Activated naive CD4-positive, alpha-beta T cell (primary cell): ENCODE measurements at places on chromosomes 5 and 9.

DNA sequence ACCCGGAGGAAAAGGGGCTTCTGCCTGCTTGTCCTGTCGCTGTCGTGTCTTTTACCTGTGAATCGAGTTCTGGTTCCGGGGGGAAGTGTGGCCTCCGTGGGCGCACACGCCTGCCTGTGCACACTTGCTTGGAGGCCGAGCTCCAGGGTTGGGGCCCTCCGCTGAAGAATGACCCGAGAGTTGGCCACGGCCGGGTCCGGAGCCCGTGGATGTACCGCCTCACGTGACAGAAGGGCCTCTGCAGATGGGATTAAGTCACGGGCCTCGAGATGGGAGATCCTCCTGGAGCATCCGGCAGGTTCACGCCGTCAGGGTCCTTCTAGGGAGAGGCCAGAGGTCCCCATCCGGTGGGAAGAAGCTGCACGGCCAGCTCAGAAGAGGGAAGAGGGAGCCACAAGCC lies 81.0 kb downstream of the KCNT1 start:
- no peak for DNase-seq

DNA sequence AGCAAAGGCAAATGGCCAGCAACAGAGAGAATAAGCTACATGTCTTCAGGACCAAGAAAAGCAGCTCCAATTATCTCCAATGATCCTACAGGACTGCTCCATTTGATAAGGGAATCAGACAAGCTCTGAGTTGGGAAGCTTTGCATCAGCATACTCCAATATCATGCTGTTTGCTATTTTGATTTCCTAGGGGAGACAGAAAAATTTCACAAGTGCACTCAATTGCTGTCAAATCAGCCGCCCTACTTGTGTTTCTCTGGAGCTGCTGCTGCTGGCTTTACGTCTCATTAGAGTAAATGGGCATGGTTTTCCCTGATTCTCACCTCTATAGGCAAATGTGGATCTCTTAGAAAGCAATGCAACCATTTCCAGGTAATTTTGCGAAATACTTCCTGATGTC lies 201.7 kb downstream of the PRELID2 start:
- DNase-seq = no peak

DNA sequence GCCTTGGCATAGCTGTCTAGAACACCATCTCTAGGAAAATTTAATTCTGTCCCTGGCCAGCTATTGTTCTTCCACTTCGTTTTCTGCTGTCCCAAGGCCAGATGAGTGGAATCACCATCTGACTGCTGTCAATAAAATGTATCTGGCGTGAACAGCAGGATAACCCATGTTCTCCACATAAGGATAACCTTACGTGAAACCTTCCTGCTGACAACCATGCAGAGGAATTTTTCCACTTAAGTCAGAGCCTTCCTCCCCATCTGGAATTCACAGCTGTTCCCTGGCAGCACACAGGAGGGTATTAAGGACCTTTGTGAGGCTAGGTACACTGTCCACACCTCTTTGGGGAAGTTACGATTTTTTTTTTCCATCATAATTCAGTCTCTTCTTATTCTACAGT lies 28.6 kb downstream of the RNF44 start:
- DNase-seq = no peak

DNA sequence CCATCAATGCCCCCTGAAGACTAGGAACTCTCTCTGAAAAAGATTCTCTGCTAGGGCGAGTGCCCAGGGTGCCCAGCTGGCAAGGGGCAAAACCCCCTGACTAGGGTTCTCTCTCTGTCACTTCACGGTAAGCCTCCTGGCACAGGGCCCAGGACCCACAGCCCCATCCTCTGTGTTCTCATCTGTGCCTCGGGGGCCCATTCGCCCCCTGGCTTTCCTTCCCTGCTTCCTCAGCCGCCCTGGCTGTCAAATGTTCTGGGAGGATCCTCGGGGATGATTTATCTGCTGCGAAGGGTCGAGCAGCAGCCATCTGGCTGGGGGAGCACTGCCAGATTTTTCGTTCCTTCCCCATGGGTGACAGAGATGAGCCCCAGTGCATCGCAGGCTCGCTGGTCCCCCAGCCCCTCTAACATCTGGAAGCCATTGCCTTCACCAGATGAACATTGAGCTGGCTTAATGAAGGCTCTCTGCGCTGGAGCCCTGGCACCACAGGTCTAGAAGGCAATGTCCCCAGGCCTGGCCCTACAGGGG lies 24.2 kb downstream of the HMCN2 start:
- DNase-seq = no peak

GRCh38 chr9:74001382-74001781 lies 495.8 kb upstream of the RORB start:
- no peak for DNase-seq

DNA sequence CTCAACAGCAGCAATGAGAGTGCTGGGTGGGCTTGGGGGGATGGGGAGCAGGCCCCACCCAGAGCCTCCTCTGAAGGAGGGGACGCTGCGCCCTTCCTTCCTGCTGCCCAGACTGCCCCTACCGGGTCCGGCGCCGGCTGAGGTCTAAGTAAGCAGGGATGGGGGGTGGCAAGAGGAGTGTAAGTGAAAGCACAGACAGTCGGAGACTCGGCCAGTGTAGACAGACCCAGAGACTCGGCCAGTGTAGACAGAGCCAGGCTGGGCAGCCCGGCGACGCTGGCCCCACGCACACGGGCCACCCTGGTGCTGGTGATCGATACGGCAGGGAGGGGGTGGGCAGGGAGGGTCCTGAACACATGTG lies 7.4 kb upstream of the ENTPD8 start:
- DNase-seq = no peak

DNA sequence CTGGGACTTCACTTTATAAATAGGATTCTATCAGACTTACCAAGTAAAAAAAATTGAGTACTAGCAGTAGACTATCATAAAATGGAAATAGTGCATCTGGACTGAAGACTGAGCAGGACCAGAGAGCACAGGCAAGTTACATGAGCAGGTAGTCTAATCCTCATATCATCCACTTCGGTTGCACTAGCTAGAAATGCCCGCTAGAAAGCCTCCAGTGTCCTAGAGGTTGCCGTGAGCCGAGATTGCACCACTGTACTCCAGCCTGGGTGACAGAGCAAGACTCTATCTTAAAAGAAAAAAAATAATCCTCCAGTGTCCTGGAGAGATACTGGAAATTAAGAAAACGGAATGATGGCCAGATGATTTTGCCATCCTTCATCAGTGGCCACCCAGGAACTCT lies 20.0 kb downstream of the C5orf47 start:
- DNase-seq = no peak

- DNase-seq = no peak
Observed at GRCh38 chr5:7884491-7885267, 15.7 kb downstream of the MTRR start.

GRCh38 chr5:113215401-113216060 lies 219.3 kb downstream of the TSSK1B start:
- DNase-seq = no peak

DNA sequence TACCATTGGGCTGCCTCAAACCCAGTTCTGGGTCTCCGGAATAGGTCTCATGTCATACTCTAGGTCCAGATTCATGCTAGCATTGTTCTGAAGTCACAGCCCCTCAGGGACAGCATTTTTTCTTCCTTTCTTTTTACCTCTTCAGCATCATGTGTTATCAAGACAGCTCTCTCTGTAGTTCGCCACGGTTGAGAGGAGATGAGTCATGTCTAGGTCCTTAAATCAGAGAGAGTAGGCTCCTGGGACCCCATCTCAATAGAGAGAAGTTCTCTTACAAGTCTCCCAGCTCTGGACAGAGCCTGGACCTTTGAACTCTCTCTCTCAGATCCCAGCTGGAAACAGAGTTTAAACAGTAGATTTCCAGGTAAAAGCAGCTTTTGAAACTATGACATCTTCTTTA lies 332.4 kb upstream of the CD180 start:
- DNase-seq = no peak

- no peak for DNase-seq
Observed at GRCh38 chr9:122374885-122375420, 4.1 kb downstream of the PTGS1 start.

- no peak for DNase-seq
Observed at GRCh38 chr9:90070931-90071660, 466.3 kb downstream of the GADD45G start.

GRCh38 chr5:126799780-126800179 lies 22.8 kb downstream of the LMNB1 start:
- no peak for DNase-seq

GRCh38 chr5:113325054-113325453 lies 109.7 kb downstream of the TSSK1B start:
- no peak for DNase-seq
